ENCODE measurements at places on chromosomes 3 and 15.

DNA sequence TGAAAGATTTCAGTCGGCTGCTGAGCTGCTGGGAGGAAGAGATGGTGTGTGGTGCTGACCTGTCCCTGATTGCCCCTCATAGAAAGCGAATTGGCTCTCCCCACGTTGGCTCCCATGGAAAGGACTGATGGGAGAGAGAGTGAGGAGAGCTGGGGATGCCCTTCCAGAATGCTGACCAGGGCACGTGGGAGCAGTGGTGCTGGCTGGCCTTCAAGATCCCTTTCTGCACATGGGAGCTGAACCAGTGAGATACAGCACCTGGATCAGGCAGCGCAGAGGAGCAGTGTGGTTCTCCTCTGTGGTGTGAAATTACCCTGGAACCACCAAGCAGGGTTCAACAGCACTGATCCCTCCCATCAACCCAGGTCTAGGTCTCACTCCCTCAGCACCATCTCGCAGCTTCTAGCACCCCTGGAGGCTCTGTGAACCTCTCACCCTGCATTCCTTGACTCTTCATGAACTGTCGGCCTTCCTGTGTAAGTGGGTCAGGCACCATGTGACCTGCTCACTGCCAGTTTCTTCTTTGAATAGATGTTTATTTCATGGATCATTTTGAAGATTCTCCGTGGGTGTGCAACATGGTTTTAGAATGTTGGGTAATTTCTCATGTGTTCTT, 55.7 kb downstream of the CACNA1D start:
- DNase-seq: no peak

DNA sequence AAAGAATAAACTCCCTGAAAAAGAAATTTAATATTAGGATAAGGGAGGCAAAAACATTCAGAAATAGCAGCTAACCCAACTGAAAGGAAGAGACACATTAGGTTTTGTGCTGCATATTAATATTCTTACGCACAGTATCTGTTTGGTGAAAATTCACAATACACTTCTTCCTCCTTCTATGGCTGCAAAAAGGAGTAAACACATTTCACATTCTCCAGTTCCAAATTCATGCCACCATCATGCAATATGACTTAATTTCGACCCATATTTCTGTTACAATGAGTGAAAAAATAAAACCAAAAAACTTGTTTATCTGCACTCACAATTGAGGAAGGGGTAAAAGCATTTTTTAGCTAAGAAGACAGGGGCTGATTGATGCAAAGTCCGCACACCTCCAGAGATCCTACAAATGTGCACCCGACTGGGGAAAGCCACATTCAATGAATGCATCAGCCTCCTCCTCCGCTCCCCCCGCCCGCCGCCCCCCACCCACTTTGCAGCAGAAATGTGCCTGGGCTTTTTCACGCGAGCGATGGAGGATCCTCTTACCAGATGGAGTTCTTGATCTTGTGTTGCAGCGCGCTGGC, 1.0 kb downstream of the RFX7 start:
- no peak for DNase-seq

- no peak for DNase-seq
Measured at GRCh38 chr15:95499397-95499796, 831.1 kb upstream of the NR2F2 start.

DNA sequence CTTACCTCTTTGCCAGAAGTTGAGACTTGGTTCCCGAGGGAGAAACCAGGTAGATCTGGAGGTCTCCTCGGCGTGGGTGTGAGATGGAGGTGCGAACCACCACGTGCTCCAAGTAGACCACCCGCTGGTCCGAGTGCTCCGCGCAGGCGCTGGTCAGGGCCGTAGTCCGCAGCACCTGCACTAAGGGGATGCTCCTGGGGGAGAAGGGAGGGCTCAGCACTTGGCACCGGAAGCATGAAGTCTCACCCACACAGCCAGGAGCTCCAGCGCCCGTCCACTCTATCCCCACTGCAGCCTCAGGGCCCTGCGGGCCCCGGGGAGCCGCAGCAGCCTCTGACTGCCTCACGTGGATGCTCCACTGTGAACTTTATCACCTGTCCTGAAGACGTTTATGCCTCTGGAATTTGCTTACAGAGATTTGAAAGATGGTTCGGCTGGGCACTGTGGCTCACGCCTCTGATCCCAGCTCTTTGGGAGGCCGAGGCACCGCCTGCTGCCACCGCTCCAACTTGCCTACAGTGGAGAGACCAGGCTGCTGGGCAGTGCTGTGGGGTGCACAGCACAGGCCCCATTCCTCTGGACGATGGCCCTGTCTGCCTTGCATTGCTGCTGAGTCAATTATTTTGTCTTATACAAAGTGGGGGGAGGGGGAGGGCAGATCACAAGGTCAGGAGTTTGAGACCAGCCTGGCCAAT, 75.4 kb upstream of the SNRPA1 start:
- DNase-seq: no peak

- no peak for DNase-seq
Measured at GRCh38 chr3:51997935-51998596, 2.4 kb upstream of the RPL29 start.

GRCh38 chr15:101614001-101614585, 38.1 kb downstream of the TM2D3 start:
- no peak for DNase-seq

GRCh38 chr15:40932156-40932555, 3.0 kb downstream of the DLL4 start:
- no peak for DNase-seq

- no peak for DNase-seq
Measured at GRCh38 chr3:15953841-15954240, 156.1 kb upstream of the ANKRD28 start.
